Activated CD4-positive, alpha-beta T cell treated with anti-CD3 and anti-CD28 coated beads, Interleukin-2, amount 50 U/mL, for 24 hours (primary cell): ENCODE measurements at places on chromosomes 13 and 19.

DNA sequence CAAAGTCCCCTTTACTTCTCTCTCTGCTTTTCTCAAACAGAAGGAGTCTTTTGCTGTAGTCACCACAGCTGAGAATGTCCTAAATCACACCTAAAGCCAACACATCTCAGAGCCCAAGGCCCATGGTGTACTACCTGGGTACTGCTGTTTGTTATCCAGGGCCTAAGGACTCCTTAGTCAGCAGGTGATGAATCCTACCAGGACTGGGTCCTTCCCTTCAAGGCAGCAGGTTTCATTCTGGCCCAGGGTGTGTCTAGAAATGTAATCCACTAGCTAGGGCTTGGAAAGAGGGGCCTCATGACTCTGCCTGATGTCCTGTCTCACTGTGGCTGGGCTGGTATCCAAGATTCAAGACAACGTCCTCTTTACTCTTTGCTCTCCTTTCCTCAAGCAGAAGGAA is 36.2 kb upstream of the ENOX1 start:
- no peak for DNase-seq

GRCh38 chr13:82358284-82358683 is 1524.0 kb downstream of the SLITRK1 start:
- no peak for DNase-seq

- DNase-seq = no peak
Measured at GRCh38 chr13:95083758-95084157, 217.5 kb downstream of the ABCC4 start.

DNA sequence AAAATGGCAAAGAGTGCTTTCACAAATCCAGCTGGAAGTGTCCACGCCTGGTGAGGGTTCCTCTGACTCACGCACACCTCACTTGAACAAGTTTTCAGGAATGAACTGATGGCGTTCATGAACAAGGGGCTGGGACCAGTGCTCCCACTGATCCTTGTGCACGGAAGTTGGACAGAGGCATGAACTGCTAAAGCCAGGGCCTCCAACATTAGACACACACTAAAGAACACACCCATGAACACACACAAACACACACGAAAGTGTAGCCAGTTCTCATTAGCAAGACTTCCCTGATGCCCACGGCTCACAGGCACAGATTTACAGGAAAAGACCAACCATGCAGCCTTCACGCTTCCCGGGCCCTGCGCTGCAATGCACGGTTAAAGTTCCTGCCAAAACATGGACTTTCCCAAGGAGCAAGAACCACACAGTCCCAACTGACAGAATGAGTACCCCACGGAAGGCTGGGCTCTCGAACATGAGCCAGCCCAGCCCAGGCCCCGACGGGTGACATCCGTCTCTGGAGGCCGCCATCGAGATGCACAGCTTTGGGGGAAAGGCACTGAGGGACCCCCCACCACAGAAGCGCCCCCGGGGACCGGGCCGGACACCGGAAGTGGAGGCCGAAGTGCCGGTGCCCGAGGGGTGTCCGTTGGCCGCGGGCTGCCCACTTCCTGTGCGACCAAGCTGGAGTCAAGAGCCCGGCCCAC is 808 bp downstream of the DNMT1 start:
- peak; percentile 30 for DNase-seq

DNA sequence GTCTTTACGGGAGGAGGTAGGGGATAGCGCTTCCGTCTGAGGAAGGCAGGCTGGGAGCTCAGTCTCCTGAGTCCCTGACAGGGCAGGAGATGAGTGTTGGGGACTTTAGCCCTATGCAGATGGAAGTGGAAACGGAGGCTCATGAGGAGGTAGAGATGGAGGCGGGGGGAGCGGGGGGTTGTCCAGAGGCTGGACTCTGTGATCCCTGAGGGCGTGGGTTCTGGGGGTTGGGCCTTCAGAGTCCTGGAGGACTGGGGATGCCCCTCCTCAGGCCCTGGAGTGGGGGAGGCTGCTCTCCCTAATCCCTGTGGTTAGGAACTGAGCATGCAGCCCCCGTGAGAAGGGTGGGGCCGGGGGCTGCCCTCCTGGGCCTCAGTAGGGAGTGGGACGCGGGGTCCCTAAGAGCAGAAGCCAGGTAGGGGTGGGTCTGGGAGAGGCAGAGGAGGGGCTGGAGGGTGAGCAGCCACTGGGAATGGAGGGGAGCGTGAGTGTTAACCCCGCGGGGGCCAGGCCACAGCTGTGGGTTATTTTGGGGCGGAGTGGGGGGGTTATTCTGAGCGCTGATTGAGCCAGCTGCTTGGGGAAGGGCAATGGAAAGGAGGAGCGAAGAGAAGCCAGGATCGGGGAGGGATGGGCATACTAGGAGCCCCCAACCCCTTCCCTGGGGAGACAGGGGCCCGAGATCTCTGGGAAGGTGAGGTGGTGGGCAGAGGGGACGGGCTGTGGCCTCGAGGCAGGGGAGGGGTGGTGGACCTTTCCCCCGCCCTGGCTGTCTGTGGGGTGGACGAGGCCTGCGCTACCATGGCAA is 2.8 kb downstream of the GRIN2D start:
- no peak for DNase-seq

GRCh38 chr19:14400951-14401431 is 18.1 kb downstream of the DDX39A start:
- DNase-seq = no peak

GRCh38 chr19:5478925-5479588 is 23.8 kb downstream of the ZNRF4 start:
- no peak for DNase-seq

- DNase-seq = no peak
Measured at GRCh38 chr13:65638572-65639168, 1591.5 kb downstream of the PCDH9 start.
